ENCODE measurements at places on chromosomes 12 and 14.

GRCh38 chr12:7142056-7142644 lies 12.0 kb downstream of the CLSTN3 start:
- peak; percentile 70 for DNase-seq

GRCh38 chr14:32508281-32508680 lies 179.2 kb downstream of the AKAP6 start:
- DNase-seq: no peak

DNA sequence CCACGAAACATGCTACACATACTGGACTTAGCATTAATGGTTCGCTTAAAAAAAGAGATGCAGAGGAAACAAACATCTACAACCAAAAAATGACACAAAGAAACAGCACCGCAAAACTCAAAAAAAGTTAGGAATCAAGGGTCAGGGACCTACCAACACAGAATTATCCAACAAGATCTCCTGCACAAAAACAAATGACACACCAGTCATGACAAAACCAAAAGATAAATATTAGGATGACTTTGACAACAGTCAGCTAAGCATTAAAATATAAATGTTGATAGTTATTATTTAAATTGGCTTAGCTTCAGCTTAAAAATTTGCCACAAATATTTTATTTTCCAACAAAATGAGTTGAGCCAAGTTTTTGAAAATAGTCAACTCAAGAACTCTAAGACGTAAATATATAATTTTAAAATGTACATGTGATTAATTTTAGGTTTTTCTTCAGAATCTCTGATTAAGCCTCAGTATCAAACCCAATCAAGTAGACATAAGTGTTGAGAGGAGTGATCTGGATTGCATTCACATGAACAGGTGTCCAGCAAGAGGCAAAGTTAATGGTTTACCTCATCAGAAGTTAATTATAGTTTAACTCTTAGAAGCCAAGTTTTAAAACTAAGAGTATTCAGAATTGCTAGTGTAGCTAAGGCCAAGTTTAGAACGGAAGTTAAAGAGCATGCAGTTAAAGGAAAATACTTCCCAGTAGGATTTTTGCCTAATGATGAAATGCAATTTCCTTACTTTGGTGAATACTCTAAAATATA lies 79.9 kb downstream of the HEATR5A start:
- no peak for DNase-seq

- no peak for DNase-seq
Observed at GRCh38 chr14:77143071-77143470, 1.5 kb upstream of the ZDHHC22 start.

- no peak for DNase-seq
Observed at GRCh38 chr12:11023387-11023786, 967 bp upstream of the TAS2R19 start.

- no peak for DNase-seq
Observed at GRCh38 chr14:83958359-83958758, 1571.6 kb upstream of the FLRT2 start.

DNA sequence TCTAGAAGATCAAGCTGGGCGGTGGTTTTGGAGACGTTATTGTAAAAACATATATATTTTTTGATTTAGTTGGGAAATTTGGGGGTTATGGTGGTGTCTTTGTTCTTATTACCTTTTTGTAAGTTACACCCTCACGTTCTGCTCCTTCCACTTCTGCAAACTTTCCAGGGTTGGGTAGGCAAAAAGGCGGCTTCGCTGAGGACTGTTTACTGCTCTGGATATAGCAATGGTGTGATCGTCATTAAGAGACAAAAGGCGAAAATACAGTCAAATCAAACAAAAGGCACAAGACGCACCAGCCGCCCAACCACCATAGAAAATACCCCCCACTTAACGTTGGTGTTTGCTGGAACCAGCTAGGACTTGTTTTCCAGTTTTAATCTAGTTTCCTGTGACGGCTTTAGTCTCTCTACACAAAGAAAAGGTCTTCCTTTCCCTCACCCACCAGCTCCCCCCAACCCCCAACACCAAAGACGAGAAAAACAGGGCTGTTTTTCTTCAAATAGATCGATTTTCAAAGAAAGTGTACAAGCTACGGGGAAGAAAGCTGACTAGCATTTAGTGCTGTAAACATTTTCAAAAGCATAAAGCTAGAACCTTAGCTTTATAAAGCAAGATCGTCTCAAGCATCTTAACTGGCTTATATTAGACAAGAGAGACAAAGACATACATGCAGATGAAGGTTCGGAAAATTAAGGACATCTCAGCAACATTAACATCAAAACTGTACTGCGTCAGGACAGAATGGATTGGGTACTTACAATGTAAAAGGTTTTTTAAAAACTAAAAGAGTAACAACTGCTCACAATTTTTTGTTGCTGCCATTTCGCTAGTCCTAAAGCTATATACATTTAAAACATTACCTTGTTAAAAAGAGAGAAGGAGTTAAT lies 2.0 kb upstream of the SETD1B start:
- peak; percentile 71 for DNase-seq
